ENCODE measurements at places on chromosomes 6 and 20.
A peak's percentile ranks its signal among the peaks of the same experiment; 100 is the strongest.

GRCh38 chr6:77466055-77466450, 2.8 kb upstream of the HTR1B start:
- peak; percentile 26 for DNase-seq

- DNase-seq: no peak
Observed at GRCh38 chr6:95923518-95923917, 92.3 kb upstream of the FUT9 start.

DNA sequence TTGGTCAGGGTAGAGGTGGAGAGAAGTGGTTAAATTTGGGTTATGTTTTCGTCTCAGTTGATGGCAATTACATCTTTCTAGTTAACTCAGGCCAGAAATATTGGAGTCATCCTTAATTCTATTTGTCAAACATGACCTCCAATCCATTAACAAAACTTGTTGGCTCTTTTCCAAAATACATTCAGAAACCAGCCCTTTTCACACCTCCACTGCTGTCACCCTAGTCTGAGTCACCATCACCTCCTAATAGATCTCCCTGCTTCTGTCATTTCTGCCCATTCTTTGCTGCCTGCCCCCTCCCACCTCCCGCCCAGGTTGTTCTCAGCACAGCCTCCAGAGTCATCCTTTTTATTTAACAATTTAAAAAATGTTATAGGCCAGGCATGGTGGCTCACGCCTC, 3.0 kb upstream of the ABCF1 start:
- DNase-seq: peak; percentile 63

- no peak for DNase-seq
Observed at GRCh38 chr6:97110626-97111025, 172.4 kb downstream of the MMS22L start.

DNA sequence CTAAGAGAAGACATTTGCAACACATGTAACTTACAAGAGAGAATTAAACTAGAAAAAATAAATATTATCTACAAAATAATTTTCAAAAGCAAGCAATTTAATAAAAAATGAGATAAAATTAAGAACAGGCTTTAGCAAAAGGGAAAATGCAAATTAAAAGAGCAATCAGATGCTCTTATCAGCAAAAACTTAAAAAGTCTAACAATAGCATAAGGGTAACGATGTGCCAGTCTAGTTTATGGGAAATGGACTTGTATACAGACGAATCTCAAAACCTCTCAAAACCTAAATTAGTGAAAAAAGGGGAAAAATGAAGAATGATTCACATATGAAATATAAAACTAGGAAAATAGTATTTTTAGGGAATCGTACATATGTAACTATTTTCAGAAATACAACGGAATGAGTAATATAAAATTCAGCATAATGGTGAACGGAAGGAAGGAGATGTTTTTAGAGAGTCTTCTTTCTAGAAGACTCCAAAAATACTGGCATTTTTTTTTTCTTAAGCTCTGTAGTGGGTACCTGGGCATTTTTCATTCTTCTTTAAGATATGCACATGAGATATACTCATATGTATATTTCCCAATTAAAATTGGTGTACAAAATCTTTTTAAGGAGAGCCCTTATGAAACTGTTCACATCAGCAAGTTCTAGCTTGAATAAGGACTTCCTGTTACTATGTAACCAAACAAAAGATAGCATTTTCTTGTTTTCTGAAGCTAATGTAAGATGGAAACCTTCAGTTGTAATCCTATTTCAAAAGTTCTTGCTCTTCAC, 927 bp upstream of the MANEA start:
- DNase-seq: no peak

DNA sequence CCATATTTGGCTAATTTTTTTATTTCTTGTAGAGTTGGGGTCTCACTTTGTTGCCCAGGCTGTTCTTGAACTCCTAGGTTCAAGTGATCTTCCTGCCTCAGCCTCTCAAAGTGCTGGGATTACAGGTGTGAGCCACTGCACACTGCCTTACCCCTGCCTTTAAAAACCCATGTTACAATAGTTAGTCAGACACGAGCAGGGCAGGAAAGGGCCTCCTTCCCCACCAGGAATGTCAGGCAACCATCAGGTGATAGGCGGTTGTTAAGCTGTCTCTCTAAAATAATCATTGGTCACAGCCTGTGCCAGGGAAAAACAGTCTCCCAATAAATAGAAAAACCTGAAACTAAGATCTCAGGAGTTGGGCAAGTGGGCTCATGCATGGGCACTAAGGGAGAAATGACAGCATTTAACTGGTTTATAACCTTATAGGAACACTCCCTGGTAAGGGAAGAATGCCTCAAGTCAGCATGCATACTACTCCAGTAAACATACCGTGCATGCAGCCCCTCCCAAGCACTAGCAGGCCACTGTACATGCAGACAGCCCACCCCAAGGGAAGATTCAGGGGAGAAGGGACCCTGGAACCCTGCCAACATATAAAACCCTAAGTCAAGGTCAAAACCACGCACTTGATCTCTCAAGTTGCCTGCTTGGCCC, 8.4 kb downstream of the OR2H2 start:
- no peak for DNase-seq

GRCh38 chr6:90610301-90610750, 23.5 kb upstream of the MAP3K7 start:
- no peak for DNase-seq

GRCh38 chr20:8656335-8656734, 412.6 kb upstream of the PLCB4 start:
- no peak for DNase-seq

DNA sequence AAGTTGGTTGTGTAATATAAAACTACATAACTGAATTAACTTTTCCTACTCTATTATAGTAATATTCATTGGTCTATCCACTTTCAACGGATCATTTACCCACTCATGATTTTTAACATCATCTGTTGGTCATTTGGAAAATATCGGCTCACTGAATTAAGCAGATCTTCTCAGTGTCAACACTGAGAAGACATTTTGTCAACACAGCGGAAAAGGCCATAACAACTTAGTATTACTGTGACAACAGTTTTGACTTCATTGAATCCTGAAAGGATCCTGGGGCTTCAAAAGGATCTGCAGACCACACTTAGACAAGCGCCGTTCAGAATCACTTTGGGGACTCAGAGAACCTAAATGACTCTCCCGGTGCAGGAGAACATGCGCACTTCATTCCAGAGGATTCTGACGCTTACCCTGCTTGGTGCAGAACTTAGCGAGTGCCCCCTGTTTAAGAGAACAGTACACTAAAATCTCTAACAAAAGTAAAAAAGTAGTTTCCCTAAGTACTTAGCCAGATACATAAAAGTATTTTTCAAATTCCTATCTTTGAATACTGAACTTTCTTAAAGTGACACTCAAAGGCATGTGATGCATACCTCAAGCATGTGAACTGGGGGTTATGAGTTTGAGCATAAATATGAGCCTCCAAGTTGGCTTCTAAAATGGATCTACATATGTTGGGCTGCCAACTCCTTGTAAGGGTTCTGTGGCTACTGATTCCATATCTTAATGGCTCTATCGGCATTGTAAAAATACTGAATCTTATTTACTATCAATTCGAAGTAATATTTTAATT, 4.0 kb downstream of the ZBTB2 start:
- DNase-seq: no peak

- no peak for DNase-seq
Observed at GRCh38 chr6:12654107-12654506, 62.5 kb upstream of the PHACTR1 start.

- DNase-seq: no peak
Observed at GRCh38 chr6:127606131-127606562, 29.2 kb downstream of the C6orf58 start.

DNA sequence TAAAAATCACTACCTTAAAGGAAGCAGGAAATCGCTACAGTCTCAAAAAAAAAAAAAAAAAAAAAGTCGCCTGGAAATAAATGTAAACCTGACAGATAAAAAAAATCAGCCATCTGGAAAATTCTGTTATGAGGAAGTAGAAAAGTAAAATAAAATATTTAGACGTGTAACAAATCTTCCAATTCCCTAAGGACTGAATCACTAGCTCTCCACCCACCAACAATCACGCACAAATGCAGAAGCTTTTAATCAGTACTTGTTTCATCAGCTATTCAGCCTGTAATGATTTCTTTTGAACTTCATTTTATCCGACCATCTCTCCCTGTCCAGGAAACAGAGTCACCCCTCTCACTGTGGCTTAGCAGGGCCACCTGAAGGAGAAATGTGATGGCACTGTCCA, 59.0 kb downstream of the SLC23A2 start:
- DNase-seq: no peak
